ENCODE measurements at places on chromosomes 11 and 22.

GRCh38 chr22:44451016-44451415 lies 47.0 kb downstream of the RTL6 start:
- no peak for DNase-seq

DNA sequence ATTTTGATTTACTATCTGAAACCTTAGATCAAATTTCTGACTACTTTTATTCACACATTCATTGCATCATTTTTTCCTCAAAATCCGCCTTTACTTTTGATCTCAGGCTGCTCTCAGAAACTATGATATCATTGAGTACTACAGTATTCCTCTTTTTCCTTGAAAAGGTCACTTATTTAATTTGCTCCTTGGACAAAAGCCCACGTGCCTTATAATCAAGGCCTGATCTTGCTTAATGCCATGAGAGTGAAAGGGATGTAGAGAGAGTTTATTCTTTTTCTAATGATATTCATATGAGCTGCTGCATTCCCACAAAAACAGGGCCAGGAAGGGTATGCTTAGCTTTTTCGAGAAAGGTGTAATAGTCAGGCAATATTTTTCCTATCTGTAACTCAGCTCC lies 327.0 kb downstream of the ETS1 start:
- DNase-seq: no peak

DNA sequence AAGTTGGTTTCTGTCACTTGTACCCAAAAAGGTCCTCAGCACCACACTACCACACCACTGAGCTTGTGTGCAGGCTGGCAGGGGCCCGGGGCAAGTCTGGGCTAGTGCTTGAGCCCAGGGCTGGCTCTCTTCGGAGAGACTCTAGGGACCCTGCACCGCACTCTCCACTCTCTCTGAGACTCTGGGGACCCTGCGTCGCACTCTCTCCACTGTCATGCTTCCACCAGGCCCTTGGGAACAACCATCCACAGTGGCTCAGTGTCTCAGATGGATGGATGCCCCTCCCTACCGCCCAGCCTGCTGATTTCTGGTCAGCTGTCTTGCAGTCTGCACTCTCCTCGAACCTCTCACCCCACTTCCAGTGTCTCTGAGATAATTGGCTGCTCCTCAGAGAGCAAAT lies 2.0 kb upstream of the SBF1 start:
- DNase-seq: no peak

DNA sequence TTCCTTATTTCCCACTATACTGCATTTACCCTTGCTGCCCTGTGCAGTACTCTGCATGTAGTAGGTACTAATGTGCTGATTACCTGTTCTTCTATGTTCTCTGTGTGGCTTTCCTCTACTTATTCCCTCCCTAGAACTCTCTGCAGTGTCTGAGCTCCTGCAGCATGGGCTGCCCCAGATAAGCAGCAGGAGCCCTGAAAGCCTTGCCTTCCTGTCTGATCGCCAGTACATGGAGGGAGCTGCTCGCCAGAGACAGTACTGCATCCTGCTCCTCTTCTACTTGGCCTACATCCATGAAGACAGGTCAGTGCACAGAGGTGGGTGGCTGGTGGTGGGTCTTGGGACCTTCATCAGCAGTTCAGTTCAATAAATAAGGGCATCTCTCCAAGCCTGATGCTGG lies 42.2 kb upstream of the CCDC134 start:
- DNase-seq: no peak
